ENCODE measurements at places on chromosomes 11 and 22.
A peak's percentile ranks its signal among the peaks of the same experiment; 100 is the strongest.

GRCh38 chr22:28883917-28884746 is 760 bp downstream of the ZNRF3 start:
- H3K27ac ChIP-seq: no peak overlapping the region
- peaks cover 9% of the 10 kb centered on the region for H3K4me1 ChIP-seq
- no peaks in the 10 kb centered on the region for H3K27me3 ChIP-seq

DNA sequence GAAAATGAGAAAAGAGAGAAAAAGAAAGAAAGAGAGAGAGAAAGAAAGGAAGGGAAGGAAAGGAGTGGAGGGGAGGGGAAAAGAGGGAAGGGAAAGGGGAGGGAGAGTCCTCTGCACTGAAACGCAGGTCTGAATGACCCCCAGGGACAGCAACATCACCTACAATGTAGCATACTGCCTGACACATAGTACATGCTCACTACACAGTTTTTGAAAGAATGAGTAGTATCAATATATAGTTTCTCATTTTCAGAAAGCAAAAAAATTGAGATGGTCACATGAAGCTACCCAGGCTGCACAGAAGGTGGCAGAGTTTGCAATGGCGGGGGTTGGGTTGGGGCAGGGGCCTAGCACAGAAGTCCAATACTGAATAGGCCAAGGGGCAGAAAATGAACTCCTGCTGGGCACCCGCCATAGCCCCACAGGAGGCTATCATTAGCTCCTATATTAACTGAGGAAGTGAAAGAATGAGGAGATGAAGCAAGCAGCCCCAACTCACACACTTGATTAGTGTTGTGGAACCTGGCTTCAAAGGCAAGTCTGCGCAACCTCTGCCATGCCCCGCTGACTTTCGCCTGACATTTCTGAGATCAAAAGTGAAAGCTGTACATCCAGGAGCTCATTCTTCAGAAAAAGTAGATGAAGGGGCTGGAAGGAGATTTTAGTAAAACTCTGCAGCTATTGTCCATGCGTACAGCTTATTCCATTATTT is 241.2 kb upstream of the SYN3 start:
- no peaks in the 10 kb centered on the region for H3K4me1 ChIP-seq
- no peaks in the 10 kb centered on the region for H3K36me3 ChIP-seq
- no peak overlapping the region for H3K4me3 ChIP-seq
- no peaks in the 10 kb centered on the region for H3K27me3 ChIP-seq
- no peak overlapping the region for H3K27ac ChIP-seq

GRCh38 chr11:65225279-65226102 is 36.3 kb upstream of the POLA2 start:
- H3K36me3 ChIP-seq: no peaks in the 10 kb centered on the region
- DNase-seq: peak; percentile 85
- H3K27ac ChIP-seq: peak overlapping the region; percentile 47

DNA sequence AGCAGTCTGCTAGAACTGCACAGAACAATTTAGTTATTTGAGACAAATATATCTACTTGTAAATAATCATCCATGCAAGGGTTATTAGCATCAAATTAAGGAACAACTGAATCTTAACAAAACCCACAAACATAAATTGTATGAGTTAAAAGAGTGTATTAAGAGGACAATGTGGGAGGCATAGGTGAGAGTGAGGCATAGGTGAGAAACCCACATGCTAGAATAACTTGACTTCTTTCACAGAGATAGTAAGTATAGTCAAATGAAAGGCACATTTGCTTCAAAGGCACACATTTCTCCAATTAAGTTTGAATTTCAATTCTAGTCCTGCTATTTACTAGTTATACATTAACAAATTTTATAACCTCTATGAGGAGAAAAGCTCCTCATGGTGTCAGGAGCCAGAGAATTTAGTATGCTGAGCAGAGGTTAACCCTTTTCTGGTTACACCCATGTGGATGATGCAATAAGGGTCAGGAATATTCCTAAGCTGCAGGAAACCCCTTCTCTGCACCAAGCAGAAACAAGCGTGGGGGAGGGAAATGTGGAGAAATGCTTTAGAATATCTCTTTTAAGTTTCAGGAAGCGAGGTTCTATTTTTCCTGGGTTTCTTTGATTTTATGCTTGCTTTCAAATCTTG is 264.2 kb downstream of the GRM5 start:
- H3K36me3 ChIP-seq: no peaks in the 10 kb centered on the region
- H3K4me3 ChIP-seq: no peak overlapping the region
- no peaks in the 10 kb centered on the region for H3K27me3 ChIP-seq
- no peak for DNase-seq
- no peak overlapping the region for H3K27ac ChIP-seq
- H3K4me1 ChIP-seq: no peaks in the 10 kb centered on the region

GRCh38 chr11:119671051-119671450 is 57.9 kb downstream of the NECTIN1 start:
- no peaks in the 10 kb centered on the region for H3K27me3 ChIP-seq
- H3K4me1 ChIP-seq: no peaks in the 10 kb centered on the region
- H3K27ac ChIP-seq: no peak overlapping the region
- no peak overlapping the region for H3K4me3 ChIP-seq
- DNase-seq: no peak

DNA sequence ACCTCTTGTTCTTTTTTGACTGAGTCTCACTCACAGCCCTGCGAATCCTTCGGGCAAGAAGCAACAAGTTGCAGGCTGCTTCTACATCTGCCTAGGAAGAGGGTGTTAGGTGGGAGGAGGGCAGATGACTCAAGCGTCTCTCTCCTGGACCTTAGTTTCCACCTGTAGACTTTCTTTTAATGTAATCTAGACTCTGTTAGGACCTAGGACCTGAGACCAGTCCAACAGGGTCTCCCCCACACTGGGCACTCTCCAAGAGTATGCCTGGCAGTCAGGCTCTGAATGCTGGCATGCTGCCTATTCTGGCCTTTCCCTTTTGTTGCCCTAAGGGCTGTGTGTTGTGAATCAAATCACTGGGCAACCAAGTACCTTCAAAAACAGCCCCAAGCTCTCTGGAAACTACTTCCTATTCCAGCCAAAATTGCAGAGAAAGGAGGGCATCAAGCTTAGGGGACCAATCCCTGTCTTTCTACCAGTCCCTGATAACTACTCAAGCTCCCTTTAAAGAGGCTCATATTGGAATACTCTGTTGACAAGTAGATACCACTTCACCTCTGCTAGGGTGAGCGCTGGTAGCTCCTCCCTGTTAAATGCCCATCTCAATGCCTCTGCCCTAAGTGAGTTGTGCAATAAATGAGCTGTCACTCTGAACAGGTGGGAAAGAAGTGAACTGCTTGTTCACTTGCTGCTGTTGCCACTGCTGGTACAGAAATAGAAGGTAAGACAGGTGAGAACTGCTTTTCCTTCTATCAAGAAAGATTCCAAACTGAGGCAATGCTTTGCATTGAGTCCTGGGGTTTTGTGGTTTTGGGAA is at the start of gene BBOX1:
Gene BBOX1, plus strand, starts transcription at position 514 of the 814 bp plus-strand sequence. CDS start 14,616 bp downstream, outside the sequence.
- H3K4me1 ChIP-seq: no peaks in the 10 kb centered on the region
- H3K27ac ChIP-seq: no peak within 1 kb of the TSS
- no peaks in the 10 kb centered on the region for H3K27me3 ChIP-seq
- H3K36me3 ChIP-seq: no peaks in the 10 kb centered on the region
- H3K4me3 ChIP-seq: no peak within 1 kb of the TSS

GRCh38 chr11:111370902-111371578 is 8.0 kb downstream of the POU2AF1 start:
- H3K27ac ChIP-seq: no peak overlapping the region
- peaks cover 40% of the 10 kb centered on the region for H3K27me3 ChIP-seq
- no peaks in the 10 kb centered on the region for H3K36me3 ChIP-seq
- H3K4me3 ChIP-seq: no peak overlapping the region
- no peaks in the 10 kb centered on the region for H3K4me1 ChIP-seq

GRCh38 chr11:55357560-55358184 is 10.1 kb upstream of the OR4A15 start:
- DNase-seq: no peak
- H3K4me3 ChIP-seq: no peak overlapping the region
- H3K27me3 ChIP-seq: no peaks in the 10 kb centered on the region

DNA sequence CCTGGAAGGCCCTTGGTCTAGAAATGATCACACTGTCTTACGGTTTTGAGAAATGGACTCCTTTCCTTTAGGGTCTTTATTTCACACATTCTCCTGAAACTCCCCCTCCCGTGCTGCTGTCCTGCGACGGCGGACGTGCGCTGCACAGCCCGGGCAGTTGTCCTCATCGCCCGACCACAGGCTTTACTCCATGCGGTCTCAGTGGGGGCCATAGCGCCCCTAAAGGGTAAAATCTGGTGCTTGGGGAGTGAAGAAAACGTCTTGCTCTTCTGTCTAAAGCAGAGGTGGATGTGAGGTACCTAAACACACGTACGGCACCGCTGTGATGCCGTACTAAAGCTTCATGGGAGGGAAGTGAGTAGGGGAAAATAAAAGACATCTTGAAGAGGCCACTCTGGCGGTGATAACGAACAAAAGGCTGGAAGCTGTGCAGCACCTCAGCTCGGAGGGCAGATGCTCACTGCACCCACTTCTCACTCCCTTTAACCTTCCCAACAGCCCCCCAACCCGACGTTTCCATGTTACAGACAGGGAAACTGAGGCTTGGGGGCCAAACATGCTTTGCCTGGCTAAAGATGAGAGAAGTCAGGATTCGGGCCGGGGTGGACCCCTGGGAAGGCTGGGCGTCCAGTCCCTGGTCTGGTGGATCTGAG is 22.6 kb downstream of the MPPED1 start:
- H3K27me3 ChIP-seq: peaks cover 15% of the 10 kb centered on the region
- H3K36me3 ChIP-seq: no peaks in the 10 kb centered on the region
- H3K4me1 ChIP-seq: no peaks in the 10 kb centered on the region

- peaks cover 38% of the 10 kb centered on the region for H3K27me3 ChIP-seq
- no peak overlapping the region for H3K27ac ChIP-seq
- DNase-seq: peak; percentile 60
- H3K4me3 ChIP-seq: peak overlapping the region; percentile 47
- H3K4me1 ChIP-seq: no peaks in the 10 kb centered on the region
Measured at GRCh38 chr11:121194731-121195596, 93.9 kb downstream of the TECTA start.

DNA sequence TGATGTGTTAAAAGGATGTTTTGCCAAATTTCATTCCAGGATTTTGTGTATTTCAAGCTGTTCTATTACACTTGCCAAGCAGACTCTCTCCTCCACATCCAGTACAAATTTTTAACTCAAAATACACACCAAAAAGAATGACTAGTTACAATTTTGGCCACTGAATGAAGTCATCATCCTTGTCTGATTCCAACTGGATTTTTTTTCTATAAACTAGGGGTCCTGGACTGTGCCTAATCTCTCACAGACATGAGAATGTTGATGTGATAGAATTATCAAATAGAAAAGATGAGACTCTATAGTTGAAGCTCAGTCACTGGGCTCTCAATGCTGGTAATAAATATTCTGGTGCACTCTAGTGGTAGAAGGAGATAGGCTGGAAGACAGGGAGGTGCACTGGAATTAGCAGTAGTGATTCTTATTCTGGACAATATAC is 85.8 kb downstream of the FANCF start:
- H3K27me3 ChIP-seq: no peaks in the 10 kb centered on the region
- DNase-seq: peak; percentile 71

GRCh38 chr11:30377347-30377746 is 54.4 kb downstream of the ARL14EP start:
- H3K4me1 ChIP-seq: no peaks in the 10 kb centered on the region
- no peaks in the 10 kb centered on the region for H3K36me3 ChIP-seq
- peaks cover 6% of the 10 kb centered on the region for H3K27me3 ChIP-seq

- H3K4me3 ChIP-seq: peak overlapping the region; percentile 92
Measured at GRCh38 chr11:74592063-74592440, 330 bp upstream of the POLD3 start.

DNA sequence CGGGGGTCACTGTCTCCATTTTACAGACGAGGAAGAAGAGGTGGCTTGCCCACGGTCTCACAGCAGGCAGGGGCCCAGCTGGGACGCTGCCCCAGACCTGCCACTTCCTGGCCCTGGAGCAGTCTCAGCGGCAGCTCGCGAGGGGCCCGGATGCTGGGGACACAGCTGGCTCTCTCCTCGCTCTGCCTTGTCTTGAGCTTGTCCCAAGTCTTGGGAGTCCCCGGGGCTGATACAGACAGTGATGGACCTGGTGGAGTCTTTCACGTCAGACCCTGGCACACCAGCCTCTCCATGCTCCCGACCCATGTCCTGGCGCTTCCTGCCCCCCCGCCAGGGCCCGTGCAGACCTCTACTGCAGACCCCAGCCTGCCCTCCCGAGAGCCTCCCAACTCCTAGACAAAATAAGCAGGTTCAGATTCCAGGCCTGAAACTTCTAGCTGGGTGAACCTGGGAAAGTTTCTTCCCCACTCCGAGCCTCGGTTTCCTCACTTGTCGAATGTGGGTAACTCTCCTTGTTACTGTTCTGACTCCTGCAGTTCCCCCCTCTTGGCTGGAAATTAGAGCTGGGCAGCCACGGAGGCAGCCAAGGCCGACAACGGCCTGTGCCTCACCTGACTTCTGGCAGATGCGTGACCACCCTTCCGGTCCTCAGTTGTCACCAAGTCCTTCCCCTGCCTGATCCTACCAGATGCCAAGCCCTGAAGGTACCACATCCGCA is 145.4 kb downstream of the CACNA1I start:
- H3K36me3 ChIP-seq: no peaks in the 10 kb centered on the region
- no peaks in the 10 kb centered on the region for H3K4me1 ChIP-seq
- no peak overlapping the region for H3K27ac ChIP-seq
- no peak overlapping the region for H3K4me3 ChIP-seq
- peaks cover 28% of the 10 kb centered on the region for H3K27me3 ChIP-seq

- peak overlapping the region; percentile 89 for H3K4me3 ChIP-seq
- peak overlapping the region; percentile 97 for H3K27ac ChIP-seq
- peaks cover 6% of the 10 kb centered on the region for H3K36me3 ChIP-seq
- DNase-seq: peak; percentile 91
Measured at GRCh38 chr11:66617155-66617834, 865 bp downstream of the RBM14 start.

DNA sequence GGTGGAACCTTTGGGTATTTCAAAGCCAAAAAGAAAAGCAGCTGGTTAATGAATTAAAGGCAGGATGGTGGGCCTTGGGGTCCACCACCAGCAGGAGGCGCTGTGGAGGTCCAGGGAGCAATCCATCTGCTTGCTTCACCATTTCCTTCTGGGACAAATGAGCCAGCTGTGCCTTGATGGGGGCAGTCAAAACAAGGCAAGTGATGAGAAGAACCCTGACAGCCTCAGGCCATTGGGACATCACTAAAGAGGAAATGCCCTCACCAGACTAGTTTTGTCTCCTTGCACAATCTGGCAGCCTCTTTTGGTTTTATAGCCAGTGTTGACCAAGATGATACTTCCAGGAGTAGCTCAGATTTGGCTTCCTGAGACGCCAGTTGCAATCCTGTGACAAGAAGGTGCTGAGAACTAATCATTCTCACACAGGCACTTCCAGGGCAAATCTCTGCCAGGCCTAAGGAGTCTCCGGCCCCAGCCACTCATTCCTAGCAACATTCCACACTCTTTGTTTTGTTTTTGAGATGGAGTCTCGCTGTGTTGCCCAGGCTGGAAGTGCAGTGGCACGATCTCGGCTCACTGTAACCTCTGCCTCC is 38.2 kb upstream of the WEE1 start:
- H3K36me3 ChIP-seq: no peaks in the 10 kb centered on the region
- H3K27me3 ChIP-seq: no peaks in the 10 kb centered on the region
- peaks cover 6% of the 10 kb centered on the region for H3K4me1 ChIP-seq
- peak overlapping the region; percentile 66 for H3K27ac ChIP-seq
- H3K4me3 ChIP-seq: no peak overlapping the region

DNA sequence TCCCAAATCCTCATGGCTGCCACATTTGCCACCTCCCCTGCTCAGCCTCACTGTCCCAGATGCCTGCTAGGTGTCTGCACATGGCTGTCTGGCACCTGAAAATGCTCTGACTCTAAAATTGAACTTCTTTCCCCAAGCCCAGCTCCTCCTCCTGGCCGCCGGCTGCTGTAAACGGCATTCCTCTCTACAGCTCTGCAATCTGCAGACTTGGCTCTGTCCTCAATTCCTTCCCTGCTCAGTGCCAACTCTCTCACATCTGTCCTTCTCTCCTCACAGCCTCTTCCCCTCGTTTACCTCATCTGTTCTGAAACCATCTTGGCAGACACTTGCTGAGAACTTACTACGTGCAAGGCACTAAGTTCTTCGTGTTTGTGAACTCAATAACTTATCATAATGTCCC is 169.4 kb upstream of the SYT13 start:
- H3K36me3 ChIP-seq: no peaks in the 10 kb centered on the region
